ENCODE measurements at places on chromosomes 7 and 10. TPM values are rescaled to one million over a fixed set of nuclear protein-coding genes. Genes with fewer than 3 reads are reported as not detected.

PTPRZ1 gene
- 0.46 TPM for total RNA-seq

GNG11 gene
- total RNA-seq, result 8.5 TPM

PRRT4 gene
- total RNA-seq, result 0.13 TPM

TLL2 gene
- total RNA-seq, result 0.13 TPM

CLRN3 gene
- not detected for total RNA-seq

CYP3A7 gene
- total RNA-seq, result not detected

ZNF394 gene
- total RNA-seq, result 15.5 TPM

AQP1 gene
- 335 TPM for total RNA-seq

ASZ1 gene
- total RNA-seq, result not detected

CEP41 gene
- 7.5 TPM for total RNA-seq

MUC12 gene
- total RNA-seq, result 0.23 TPM

NEUROD6 gene
- total RNA-seq, result not detected

EN2 gene
- total RNA-seq, result not detected

DLX5 gene
- total RNA-seq, result 0.33 TPM

CACUL1 gene
- 30.0 TPM for total RNA-seq

NPFFR1 gene
- total RNA-seq, result not detected

SFTPA1 gene
- not detected for total RNA-seq

HOXA13 gene
- total RNA-seq, result not detected

GPR146 gene
- 16.4 TPM for total RNA-seq

LAMB4 gene
- 0.30 TPM for total RNA-seq

CALY gene
- total RNA-seq, result not detected

RGR gene
- total RNA-seq, result not detected

UNCX gene
- total RNA-seq, result not detected

THNSL1 gene
- total RNA-seq, result 7.0 TPM

CYP3A5 gene
- not detected for total RNA-seq

GPNMB gene
- 214 TPM for total RNA-seq

LRRC4 gene
- 0.03 TPM for total RNA-seq

All from smooth muscle cell of the pulmonary artery (primary cell).